ENCODE measurements at places on chromosomes 12 and 14. TPM values are rescaled to one million over a fixed set of nuclear protein-coding genes. Genes with fewer than 3 reads are reported as not detected.

The DGLUCY gene
- 41.9 TPM for total RNA-seq

The DPPA3 gene
- not detected for total RNA-seq

The HCAR2 gene
- not detected for total RNA-seq

The LHX5 gene
- total RNA-seq: not detected

The ITGB7 gene
- total RNA-seq: 0.50 TPM

Measured in fibroblast of lung (primary cell).